Uterus (tissue), 4 donors: ENCODE measurements at places on chromosomes 11 and 22.
A peak's percentile ranks its signal among the peaks of the same experiment; 100 is the strongest.

DNA sequence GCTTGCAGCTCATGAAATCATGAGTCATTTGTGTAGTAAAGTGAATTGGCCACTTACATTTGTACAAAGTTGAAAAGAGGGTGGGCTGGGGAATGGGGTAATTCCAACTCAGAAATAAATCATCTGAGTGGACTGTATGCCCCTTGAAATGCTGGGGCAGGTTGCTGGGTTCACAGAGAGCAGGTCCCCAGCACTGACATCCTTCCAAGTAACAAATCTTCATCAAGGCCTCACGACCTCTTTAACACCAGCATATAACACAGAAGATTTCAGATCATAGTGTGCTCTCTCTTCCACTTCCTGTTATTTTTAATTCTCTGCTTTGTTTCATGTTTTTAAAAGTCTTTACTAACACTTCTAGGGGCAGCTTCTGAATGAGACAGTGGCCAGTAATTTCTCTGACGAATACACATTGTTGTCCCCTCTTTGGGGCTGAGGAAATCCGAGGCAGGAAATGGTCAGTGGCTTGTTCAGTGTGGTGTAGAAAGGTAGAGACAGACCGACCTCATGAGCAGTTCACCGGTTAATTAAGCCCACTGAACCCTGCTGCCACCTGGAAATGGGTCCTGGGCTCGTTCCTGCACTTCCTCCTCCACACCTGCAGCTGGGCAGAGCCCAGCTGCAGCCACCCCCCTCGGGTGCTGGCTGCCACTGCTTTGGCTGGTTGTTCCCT lies 127.7 kb downstream of the MAML2 start:
- no peak for DNase-seq

DNA sequence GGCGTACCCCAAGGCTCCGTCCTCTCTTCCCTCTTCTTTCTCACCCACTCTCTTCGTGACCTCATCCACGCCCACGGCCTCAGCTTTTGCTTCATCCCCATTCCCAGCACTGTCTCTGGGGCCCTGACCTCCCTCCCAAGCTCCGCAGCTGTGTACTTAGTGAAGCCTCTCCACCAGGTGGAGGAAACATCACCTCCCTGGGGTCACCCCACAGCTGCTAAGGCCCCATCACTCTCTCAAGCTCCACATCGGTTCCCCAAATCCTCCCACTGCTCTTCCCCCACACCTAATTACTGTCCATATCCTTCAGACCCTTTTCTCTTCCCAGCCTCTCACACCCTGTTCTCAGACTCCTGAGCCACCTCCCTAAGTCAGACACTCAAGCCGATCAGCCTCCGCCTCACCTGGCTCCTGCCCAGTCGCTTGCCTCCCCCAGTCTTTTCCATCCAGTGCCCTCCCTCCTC lies 7.9 kb upstream of the SYT7 start:
- peak; percentile 66 for DNase-seq

- DNase-seq = no peak
Measured at GRCh38 chr11:26198532-26199096, 133.3 kb upstream of the ANO3 start.

GRCh38 chr22:46057246-46058090 lies 80.5 kb upstream of the WNT7B start:
- peak; percentile 45 for DNase-seq

- no peak for DNase-seq
Measured at GRCh38 chr11:65329478-65329877, 4.2 kb upstream of the DPF2 start.

GRCh38 chr11:19659529-19659928 lies 53.1 kb upstream of the NAV2 start:
- no peak for DNase-seq

DNA sequence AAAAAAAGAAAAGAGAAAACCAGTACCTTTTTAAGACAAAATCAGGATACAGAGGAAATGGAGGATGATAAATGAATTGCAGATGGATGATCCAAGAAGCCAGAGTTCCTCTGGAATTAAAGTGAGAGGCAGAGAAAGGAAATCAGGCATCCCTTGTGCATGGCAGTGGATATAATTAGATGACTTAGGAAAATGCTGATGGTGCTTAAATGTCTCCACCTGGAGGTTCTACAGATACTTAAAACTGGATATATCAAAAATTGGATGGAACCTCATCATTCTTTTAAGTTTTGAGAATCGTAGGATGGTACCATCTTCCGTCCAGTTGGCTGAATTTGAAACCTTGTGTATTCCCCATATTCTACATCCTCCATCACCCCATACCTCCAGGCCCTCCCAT lies 1040.0 kb downstream of the NTM start:
- no peak for DNase-seq

GRCh38 chr22:39278040-39278439 lies 33.3 kb upstream of the PDGFB start:
- no peak for DNase-seq

DNA sequence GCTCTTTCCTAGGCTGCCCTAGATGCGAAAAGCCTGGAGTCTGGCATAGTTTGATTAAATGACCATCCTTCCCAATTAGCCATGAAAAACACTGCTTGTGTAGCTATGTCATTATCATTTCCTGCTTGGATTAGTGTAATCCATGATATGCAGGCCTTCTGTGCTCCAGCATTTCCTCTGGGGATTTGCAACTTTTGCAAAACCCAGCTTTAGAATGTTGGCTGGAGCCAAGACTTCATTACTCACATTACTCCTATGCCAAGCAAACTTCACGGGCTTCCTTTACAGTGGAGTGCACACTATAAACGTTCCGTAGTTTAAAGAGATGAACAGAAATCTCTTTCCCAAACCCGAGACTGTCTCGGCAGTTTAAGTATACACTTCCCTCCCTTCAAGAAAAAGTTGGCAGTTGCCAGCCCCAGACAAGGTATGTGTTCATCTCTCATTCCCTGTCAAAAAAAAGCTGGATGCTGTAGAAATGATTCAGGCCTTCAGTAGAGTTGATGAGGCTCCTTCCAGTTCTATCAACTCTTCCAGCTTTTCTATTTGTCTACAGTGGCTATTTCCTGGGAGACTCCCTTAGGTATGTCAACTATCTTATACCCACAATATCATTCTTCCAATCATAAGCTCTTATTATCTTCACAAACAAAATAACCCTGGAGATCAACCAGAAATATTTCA lies 180.0 kb downstream of the MAML2 start:
- peak; percentile 65 for DNase-seq

- no peak for DNase-seq
Measured at GRCh38 chr11:65503949-65504673, 5.3 kb downstream of the MALAT1 start.

DNA sequence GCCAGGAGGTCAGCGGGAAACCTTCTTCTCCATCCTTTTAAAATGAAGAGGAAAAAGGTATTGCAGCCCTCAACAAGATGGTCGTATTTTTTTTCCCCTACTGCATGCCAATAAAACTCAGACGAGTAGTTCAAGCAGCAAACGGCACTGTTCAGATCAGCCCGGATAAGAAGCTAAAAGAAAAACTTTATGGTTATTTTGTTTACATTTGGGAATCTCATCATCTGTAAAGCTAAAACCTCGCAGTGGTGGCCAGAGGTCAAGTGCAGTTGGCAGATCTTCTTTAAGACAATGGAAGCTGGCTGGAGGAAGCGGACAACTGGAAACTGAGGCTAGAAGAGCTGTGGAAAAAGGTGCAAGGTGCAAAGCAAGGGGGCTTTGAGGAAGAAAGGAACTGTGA lies 31.0 kb upstream of the CHRM4 start:
- DNase-seq = no peak

DNA sequence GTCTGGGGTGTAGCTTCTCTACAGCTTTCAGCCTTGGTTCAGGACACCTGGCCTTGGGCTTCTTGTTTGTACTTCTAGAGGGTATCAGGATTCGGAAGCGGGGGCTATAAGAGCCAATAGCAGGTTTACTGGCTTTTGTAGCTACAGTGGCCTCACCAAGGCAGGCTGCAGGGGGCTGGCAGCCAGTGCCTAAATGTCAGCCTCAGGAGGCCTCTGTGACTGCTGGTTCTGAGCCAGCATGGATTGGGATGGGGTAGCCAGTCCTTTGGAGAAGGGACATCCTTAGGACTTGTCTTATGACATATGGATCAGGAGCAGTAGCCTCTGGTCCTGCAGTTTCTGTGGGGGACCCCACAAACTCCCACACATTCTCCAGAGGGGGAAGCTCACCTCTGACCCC lies 29.9 kb downstream of the EIF3F start:
- no peak for DNase-seq

GRCh38 chr11:17516551-17517150 lies 27.6 kb downstream of the USH1C start:
- DNase-seq = no peak

DNA sequence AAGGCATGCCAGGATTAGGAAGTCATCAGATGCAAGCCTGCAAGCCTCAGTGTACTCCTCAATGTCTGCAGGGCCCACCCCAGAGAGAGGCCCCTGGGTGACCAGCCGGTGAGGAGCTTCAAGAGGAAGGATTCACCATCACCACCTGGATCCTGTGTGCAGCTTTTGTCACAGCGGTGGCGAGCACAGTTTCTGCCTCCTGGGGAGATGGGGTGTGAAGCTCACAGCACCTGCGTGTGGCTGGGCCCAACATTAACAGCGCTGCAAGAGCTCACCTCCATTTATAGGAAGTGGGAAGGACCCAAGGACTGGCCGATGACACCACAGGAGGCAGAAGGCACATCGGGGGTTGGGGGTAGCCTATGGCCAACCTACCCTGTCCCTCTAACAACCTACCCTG lies 235.3 kb downstream of the CTTN start:
- no peak for DNase-seq

- peak; percentile 26 for DNase-seq
Measured at GRCh38 chr11:94732617-94733281, 35.4 kb upstream of the AMOTL1 start.

- DNase-seq = no peak
Measured at GRCh38 chr22:32097018-32097417, 54.0 kb downstream of the SLC5A1 start.

- no peak for DNase-seq
Measured at GRCh38 chr11:22666325-22666687, at the start of gene GAS2. Gene GAS2 (plus strand): TSS chr11:22666611. CDS start chr11:22674870, 8,259 bp downstream.

GRCh38 chr11:131809203-131809918 lies 438.9 kb downstream of the NTM start:
- DNase-seq = no peak

DNA sequence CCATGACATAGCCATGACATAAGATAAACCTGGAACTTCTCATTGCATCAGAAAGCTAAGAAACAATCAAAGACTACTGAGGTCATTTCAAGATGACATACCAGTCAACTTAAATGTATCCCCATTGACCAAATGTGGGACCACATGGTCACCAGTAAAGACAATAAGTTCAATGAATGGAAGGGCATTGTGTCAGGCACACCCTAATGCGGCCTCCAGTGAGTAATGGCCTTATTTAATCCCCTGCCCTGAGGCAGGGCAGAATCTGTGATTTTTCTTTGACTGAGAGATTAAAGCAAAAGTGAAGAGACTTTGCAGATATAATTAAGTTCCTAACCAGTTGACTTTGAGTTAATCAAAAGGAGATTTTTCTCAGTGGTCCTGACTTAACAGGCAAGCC lies 17.3 kb upstream of the SYT8 start:
- DNase-seq = no peak

- DNase-seq = no peak
Measured at GRCh38 chr11:35147235-35147634, 8.3 kb downstream of the CD44 start.

- DNase-seq = no peak
Measured at GRCh38 chr22:28547132-28547842, 132.4 kb downstream of the TTC28 start.

DNA sequence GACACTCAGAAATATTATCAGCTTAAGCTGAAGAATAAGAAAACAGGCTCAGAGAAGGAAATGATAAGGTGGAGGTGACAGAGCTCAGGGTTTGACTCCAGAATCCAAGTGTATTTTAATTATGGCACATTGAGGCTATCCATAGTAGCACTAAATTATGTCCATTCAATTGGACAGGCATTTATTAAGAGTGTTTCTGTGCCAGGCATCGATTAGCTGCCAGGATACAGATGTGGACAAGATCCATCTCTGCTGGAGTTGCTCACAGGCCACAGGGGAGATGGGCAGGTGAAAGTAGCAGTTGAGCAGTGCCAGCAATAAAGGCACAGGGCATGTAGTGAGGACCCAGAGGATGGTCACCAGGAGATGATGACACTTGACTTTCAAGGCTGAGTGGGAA lies 592.5 kb downstream of the INSC start:
- no peak for DNase-seq

- no peak for DNase-seq
Measured at GRCh38 chr22:17423616-17424015, 54.4 kb downstream of the CECR2 start.

DNA sequence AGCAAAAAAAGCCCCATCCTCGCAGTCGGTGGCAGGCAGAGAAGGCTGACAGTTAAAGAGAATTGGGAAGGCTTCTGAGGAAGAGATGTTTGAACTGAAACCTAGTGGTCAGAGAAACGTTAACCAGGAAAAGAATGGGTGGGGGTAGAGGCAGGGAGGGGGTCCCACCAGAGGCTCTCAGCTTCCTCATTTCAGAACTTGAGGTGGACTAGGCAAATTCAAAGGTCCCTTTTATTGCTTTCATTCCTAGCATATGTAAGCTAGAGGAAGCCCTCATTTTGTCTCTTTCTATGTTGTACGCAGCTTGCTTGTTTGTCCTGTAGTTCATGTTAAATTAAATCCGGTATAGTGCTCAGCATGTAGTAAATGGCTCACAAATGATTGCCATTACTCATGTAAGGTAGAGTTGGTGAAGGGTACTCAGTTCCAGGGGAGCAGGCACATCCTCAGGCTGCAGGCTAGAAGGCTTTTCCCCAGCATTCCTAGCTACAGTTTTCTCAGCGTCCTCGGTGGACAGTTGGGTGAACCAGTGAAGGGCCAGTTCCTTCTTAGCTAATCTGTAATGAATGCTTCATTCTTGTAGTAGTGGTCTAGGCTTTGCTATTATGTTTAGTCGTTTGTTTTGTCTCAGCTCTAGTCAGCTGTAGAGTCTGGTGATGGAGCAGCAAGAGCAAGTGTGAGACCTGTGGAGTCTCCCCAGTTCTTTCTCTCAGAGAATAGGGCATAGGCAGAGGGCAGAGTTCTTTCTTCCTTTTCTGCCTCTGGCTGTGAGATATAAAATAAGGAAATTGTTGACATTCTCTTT lies 58.6 kb downstream of the UVRAG start:
- no peak for DNase-seq

- peak; percentile 44 for DNase-seq
Measured at GRCh38 chr11:119093942-119094815, 7.5 kb downstream of the DPAGT1 start.

DNA sequence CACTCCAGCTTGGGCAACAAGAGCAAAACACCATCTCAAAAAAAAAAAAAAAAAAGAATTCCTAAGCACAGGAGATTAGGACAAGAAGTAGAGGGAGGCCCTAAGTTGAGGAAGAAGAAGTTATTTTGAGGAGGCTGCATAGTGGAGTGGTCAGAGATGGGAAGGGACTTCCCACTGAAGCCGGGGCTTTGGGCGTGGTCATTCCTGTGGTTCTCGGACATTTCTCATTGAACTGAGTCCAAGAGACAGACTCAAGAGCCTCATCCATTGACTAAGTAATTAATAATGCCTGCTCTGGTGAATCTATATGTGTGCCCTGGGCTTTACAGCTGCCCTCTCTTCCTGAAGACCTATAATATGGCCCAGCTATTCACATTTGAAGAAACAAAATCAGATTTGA lies 53.2 kb upstream of the FTH1 start:
- no peak for DNase-seq

GRCh38 chr11:2525166-2525861 lies 80.5 kb downstream of the KCNQ1 start:
- peak; percentile 11 for DNase-seq
